ENCODE measurements at places on chromosomes 3 and 15.

DNA sequence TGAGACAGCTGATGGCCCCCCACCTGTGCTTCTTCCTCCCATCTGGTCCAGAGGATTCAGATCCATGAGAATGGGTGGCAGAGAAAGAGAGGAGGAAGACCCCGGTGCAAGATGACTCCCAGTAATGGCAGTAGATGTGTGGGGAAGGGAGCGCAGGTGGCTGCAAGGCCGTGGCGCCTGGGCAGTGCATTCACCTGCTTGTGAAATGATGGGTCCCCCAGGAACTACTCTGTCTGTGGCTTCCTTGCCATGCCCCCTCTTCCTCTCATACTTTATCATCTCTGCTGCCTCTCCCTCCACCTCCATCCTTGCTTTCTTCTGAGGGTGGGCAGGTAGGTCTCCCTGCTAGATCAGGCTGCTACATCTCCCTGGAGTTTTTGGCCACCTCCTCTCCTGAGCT lies 23.3 kb downstream of the ZNF710 start:
- DNase-seq: no peak

GRCh38 chr3:14460342-14461005 lies 58.1 kb downstream of the SLC6A6 start:
- no peak for DNase-seq

- no peak for DNase-seq
Measured at GRCh38 chr3:141248064-141248463, 16.4 kb downstream of the PXYLP1 start.

GRCh38 chr15:29470794-29471193 lies 201.2 kb upstream of the NSMCE3 start:
- DNase-seq: no peak

GRCh38 chr3:123821920-123822319 lies 62.2 kb downstream of the MYLK start:
- DNase-seq: no peak

All from activated CD4-positive, alpha-beta T cell treated with anti-CD3 and anti-CD28 coated beads for 1 hour (primary cell).